Caco-2 (cell line): ENCODE measurements at places on chromosomes 3 and 15. TPM values are rescaled to one million over a fixed set of nuclear protein-coding genes. Genes with fewer than 3 reads are reported as not detected.

GRCh38 chr15:75704618-75705017, 8.0 kb downstream of the CSPG4 start:
- H3K27ac ChIP-seq, result no peak overlapping the region
- H3K4me3 ChIP-seq, result no peak overlapping the region
- no peaks in the 10 kb centered on the region for H3K27me3 ChIP-seq
- no peaks in the 10 kb centered on the region for H3K36me3 ChIP-seq

DNA sequence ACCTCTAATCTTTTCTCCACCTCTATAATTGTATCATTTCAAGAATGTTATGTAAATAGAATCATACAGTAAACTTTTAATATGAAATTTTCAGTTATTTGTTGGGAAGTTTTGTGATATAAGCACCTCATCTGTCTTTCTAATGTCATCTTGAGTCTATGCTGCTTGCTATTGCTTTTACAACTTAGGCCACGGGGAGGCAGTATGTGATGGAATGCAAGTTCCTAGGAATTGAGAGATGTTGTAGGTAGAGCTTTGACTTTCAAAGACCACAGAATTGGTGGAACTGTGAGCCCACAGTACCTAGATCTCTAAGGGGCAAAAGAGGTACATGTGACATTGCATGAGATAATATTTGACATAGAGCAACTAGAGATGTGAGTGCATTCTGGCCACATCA, 328.3 kb downstream of the MFSD1 start:
- no peak overlapping the region for H3K27ac ChIP-seq
- H3K4me3 ChIP-seq, result no peak overlapping the region
- no peak for DNase-seq
- no peaks in the 10 kb centered on the region for H3K36me3 ChIP-seq

DNA sequence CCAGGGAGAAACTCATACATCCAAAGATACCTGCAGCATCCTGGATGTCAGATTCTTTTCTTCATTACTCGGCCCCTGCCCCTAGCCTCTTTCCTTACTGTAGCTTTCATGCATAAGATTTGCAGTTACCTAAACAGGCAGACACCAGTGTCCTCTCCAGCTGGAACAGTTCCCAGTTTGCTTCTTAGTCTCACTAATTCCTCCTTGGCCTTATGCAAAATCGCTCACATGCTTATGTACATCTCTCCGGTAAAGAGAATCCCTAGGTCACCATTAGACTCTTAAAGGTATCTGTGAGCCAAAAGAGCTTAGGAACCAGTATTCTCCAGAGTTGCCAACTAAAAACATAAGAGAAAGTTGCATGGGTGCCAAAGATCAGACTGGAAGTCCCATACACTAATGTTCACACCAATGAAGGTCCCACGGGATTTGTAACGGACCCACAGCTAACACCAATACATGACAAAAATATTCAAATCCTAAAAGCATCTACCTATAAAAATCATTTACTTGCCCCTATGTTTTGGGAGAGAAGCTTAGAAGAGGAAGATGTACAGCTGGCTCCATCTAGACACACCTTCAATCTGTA, 66.6 kb downstream of the CBLB start:
- H3K4me1 ChIP-seq, result no peaks in the 10 kb centered on the region
- no peaks in the 10 kb centered on the region for H3K36me3 ChIP-seq
- no peak overlapping the region for H3K4me3 ChIP-seq

GRCh38 chr3:131072099-131072559, 45.5 kb downstream of the NEK11 start:
- H3K27me3 ChIP-seq, result no peaks in the 10 kb centered on the region
- H3K27ac ChIP-seq, result no peak overlapping the region
- no peak for DNase-seq
- H3K4me3 ChIP-seq, result no peak overlapping the region
- H3K4me1 ChIP-seq, result no peaks in the 10 kb centered on the region

DNA sequence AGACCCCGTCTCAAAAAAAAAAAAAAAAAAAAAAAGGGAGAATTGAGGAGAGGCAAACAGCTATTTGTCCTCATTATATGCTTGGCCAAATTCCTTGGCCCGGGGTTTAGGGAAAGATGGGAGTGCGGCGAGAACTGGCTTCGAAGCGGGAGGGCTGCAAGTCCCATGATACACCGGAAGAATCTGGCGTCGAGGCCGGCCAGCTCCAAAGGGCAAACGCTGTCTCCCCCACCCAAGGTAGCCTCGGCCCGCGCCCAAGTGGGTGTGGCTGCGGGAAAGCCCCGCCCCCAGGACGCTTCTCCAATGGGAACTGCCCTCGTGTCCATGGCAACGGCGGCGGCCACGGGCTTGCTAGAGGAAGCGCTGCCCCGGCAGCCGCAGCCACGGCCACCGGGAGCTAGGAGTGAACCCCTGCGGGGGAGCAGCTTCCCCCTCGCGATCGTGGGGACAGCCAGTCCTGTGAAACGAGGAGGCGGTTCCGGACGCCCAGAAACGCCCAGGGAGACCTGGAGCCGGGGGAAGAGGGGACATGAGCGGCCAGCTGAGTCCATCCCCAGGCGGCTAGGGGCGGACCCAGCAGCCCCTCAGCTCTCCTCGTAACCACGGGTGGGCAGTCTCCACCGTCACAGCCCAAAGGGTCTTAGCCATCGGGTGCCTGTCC, at the start of gene TTLL13:
TTLL13 (plus strand) TSS at position 354 of the 661 bp plus-strand sequence. CDS start 1,075 bp downstream, outside the sequence.
- H3K27me3 ChIP-seq, result no peaks in the 10 kb centered on the region
- peak within 1 kb of the TSS; percentile 51 for H3K4me3 ChIP-seq

DNA sequence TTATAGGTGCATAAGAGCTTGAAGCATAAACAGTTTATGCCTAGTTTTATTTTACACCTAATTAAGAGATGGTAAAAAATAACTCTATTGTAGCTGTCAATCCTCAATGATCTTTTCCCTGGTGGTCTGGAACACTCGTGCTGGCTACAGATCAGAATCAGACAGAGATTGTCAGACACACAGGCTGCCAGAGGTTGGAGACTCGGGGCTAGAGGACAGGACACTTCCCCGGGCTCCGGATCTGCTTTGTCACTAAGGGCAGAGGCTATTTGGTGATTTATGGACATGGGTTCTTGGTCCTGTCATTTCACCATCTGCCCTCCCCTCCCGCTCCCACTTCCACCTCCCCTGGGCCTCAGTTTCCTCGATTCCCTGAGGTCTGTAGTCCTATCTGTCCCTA, 16.5 kb upstream of the FAM174B start:
- H3K27ac ChIP-seq, result no peak overlapping the region
- no peaks in the 10 kb centered on the region for H3K27me3 ChIP-seq
- H3K4me1 ChIP-seq, result peaks cover 51% of the 10 kb centered on the region

DNA sequence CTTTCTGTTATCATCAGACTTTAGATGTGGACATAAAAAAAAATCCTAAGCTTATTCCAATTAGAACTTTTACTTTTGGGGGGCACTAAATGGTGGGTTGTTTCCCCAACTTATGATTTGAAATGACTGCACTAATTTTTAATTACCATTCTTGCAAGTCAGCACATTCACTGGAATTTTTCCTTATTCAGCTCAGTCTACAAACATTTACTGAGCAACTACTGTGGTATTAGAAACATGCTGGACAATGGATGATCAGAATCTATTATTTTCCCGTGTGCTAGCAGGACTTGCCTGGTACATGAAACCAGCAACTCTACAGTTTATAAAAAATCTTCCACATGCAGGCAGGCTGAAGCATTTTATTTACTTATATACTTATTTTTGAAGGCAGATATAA, 273.6 kb downstream of the FOXP1 start:
- H3K4me1 ChIP-seq, result peaks cover 4% of the 10 kb centered on the region; the same call in 1 of the 2 replicates
- DNase-seq, result no peak
- no peak overlapping the region for H3K27ac ChIP-seq
- H3K36me3 ChIP-seq, result no peaks in the 10 kb centered on the region
- H3K27me3 ChIP-seq, result no peaks in the 10 kb centered on the region

- no peaks in the 10 kb centered on the region for H3K36me3 ChIP-seq
- H3K27me3 ChIP-seq, result no peaks in the 10 kb centered on the region
- H3K27ac ChIP-seq, result no peak overlapping the region
- no peak for DNase-seq
Measured at GRCh38 chr15:63112871-63113270, 8.8 kb upstream of the LACTB start.

GRCh38 chr15:25065286-25065685, 110.5 kb downstream of the SNRPN start:
- no peaks in the 10 kb centered on the region for H3K27me3 ChIP-seq
- peaks cover 29% of the 10 kb centered on the region for H3K36me3 ChIP-seq
- H3K27ac ChIP-seq, result no peak overlapping the region
- H3K4me3 ChIP-seq, result no peak overlapping the region
- DNase-seq, result no peak

DNA sequence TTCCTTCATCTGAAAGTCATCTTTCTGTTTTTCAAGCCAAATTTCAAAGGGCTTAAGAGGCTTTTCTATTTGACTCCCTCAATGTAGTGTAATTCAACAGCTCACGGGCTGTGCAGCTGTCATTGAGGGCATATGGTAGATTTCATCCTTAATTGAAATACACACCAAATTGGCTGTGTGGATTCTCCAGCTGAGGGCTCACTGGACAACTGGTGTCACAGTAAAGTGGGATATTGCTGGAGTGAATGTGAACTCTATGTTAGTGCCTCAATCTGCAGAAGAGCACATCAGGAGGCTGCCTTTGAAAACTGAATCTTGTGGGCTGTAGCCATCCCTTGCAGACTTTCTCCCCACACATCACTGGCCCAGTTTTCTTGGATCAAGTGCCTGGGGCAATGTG, 120.1 kb downstream of the GALK2 start:
- H3K36me3 ChIP-seq, result no peaks in the 10 kb centered on the region
- no peaks in the 10 kb centered on the region for H3K27me3 ChIP-seq
- no peak overlapping the region for H3K27ac ChIP-seq
- DNase-seq, result no peak
- H3K4me1 ChIP-seq, result no peaks in the 10 kb centered on the region

DNA sequence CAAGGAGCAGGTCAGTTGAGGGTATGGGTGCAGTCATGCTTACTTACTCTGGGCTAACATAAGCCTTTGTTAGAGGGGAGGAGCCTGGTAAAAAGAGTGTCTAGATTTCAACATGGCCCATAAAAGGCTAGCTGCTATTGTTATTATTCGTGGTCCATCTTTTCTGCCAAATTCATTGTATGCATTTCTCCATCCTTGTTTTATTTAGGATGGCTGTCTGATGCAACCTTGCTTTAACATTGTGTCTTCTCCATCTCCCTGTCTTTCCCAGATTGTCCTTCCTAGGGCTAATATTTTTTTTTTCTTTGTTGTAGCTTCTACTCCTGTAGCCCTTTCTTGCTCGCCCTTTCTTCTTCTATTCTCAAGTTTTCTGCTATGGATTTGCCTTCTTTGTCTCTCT, 12.6 kb downstream of the RBMS3 start:
- peak overlapping the region; percentile 69 for H3K27ac ChIP-seq
- H3K27me3 ChIP-seq, result no peaks in the 10 kb centered on the region
- no peaks in the 10 kb centered on the region for H3K36me3 ChIP-seq
- peaks cover 31% of the 10 kb centered on the region for H3K4me1 ChIP-seq
- no peak for DNase-seq

GRCh38 chr3:164393171-164393570, 685.1 kb downstream of the SI start:
- no peaks in the 10 kb centered on the region for H3K4me1 ChIP-seq
- no peak overlapping the region for H3K27ac ChIP-seq
- no peaks in the 10 kb centered on the region for H3K36me3 ChIP-seq
- no peak for DNase-seq
- H3K27me3 ChIP-seq, result no peaks in the 10 kb centered on the region

DNA sequence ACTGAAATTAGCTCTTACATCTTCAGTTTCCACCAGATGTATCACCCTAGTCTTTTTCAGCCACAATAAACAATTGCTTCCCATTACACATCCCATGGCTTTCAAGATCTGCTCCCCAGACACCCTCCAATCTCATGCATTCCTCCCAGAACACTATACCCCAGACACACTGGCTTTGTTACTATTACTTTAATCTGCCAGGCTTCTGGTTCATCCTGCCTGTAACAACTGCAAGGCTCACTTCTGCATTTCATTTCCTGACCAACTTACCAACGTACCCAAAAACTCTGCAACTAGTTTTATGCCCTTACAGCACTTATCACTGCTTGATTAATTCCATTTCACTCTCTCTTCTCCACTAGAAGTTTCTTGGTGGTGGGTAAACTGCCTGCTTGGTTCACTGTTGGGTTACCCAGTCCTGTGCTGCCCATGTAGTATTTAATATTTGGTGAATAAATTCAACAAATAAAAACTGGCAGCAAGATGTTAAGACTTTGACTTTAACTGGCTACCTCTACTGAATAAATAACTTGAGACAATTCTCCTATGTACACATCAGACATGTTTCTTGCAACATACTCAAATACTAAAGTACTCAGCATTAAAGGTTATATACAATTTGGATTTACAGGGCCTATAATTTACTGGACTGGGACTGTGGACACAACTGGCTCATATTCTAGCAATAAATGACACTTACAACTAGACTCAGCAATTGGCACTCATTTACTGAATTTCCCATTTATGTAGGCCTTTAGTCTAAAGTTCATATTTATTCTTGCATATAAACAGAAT, 2.7 kb downstream of the RPL22L1 start:
- no peaks in the 10 kb centered on the region; the same call in none of the 2 replicates for H3K36me3 ChIP-seq
- H3K4me3 ChIP-seq, result no peak overlapping the region
- H3K27ac ChIP-seq, result peak overlapping the region; percentile 59

DNA sequence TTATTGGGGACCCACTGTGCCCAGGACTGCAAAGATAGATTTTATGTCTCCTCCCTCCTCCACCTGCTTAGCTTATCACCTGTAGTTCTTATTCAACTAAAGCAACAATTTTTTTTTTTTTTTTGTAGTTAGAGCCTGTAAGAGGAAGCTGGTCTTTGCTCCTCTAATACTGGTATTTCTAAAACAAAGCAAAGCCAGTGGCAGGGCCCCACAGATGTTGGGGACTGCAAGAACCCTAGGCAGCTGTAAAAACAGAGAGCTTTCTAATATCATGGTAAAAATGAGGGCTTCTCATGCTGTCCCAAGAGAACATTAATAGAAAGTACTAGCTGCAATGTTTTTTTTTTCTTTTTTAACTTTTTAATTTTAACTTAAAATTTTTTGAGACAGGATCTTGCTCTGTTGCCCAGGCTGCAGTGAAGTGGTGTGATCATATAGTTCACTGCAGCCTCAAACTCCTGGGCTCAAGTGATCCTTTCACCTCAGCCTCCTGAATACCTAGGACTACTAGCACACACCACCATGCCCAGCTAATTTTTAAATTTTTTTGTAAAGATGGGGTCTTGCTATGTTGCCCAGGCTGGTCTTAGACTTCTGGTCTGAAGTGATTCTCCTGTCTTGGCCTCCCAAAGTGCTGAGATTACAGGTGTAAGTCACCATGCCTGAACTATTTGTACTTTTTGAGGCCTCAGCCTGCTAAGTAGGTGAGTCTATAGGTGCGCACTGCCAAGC, 27.1 kb downstream of the SPATA12 start:
- no peaks in the 10 kb centered on the region for H3K27me3 ChIP-seq
- H3K36me3 ChIP-seq, result no peaks in the 10 kb centered on the region
- no peak overlapping the region for H3K4me3 ChIP-seq
- H3K27ac ChIP-seq, result no peak overlapping the region
- no peaks in the 10 kb centered on the region for H3K4me1 ChIP-seq

GRCh38 chr3:49940667-49941249, 808 bp downstream of the RBM6 start:
- H3K27me3 ChIP-seq, result no peaks in the 10 kb centered on the region
- no peaks in the 10 kb centered on the region for H3K36me3 ChIP-seq
- H3K27ac ChIP-seq, result peak overlapping the region; percentile 81
- H3K4me1 ChIP-seq, result peaks cover 3% of the 10 kb centered on the region; the same call in 1 of the 2 replicates

Gene GOLGA6B
- total RNA-seq, result not detected in 2 replicates

Gene ACKR4
- total RNA-seq, result not detected in 2 replicates

Gene BOC
- 0.35 and 0.73 TPM in 2 replicates for total RNA-seq

Gene GOLGA8O
- total RNA-seq, result not detected in 2 replicates

Gene REC114
- total RNA-seq, result not detected in 2 replicates

Gene SLC28A2
- 0.11 and 0.14 TPM in 2 replicates for total RNA-seq

Gene EXD1
- not detected in 2 replicates for total RNA-seq

Gene CERS3
- total RNA-seq, result not detected in 2 replicates

Gene AADACL2
- total RNA-seq, result not detected in 2 replicates

Gene CIB2
- total RNA-seq, result 0.67 and 0.75 TPM in 2 replicates
